ENCODE measurements at places on chromosomes 2 and 18.

DNA sequence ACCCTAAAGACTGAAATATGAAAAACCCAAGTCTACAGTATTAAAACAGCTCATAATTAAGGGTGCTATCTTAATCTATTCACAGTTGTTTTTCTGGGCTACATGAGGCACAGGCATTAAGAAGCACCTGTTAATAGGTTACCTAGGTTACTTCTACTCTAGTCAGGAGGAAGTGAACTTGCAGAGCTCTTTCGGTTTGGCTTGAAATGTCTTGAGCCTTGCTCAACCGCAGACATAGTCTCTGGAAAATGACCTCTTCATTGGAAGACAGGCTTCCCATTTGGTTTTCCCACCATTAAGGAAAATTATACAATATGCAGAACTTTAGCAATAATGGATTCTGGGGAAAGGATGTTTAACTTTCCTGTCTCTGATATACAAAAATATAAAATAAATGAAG is 142.3 kb upstream of the KCNJ3 start:
- no peak for DNase-seq

- DNase-seq, result no peak
These were observed 14.0 kb upstream of the IMP4 start for GRCh38 chr2:130328710-130329109.

DNA sequence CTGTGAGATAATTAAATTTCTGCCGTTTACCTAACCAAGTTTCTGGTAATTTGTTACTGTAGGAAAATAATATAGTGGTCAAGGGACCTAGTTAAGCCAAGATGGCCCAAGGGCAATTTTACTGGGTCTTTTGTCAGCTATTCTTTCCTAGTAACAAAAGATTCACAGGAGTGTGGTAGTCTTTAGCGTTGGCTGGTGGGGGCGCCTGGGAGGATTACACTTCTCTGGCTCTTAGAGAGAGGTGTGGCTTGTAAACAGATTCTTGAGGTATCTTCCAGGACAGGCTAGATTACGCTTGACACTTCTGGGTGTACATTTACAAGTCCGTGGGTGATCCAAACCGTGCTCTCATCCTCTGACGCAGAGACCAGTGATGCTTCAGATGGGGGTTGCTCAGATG is 3.3 kb upstream of the ACOXL start:
- DNase-seq, result no peak

- no peak for DNase-seq
These were observed 136.7 kb downstream of the ACKR3 start for GRCh38 chr2:236706288-236706687.

DNA sequence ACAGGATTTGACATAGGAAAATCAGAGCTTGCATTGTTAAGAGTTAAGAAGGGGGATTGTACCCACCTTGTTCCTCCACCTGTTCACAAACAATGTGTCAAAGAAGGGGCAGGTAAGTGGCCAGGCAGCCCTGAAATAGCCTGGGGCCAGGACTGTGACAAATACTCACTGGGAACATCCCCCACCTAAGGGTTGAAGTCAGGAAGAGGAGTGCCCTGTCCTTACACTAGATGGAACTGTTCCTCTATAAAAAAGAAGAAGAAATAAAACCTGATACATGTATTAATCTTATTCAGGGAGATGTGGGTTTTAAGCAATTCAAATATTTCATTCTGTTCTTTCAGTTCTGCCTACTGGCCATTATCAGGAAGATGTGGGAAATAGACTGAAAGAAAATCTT is 41.9 kb downstream of the TACR1 start:
- no peak for DNase-seq

GRCh38 chr18:61643884-61644647 is 248.7 kb downstream of the RNF152 start:
- no peak for DNase-seq

- DNase-seq, result no peak
These were observed 64.0 kb upstream of the CABLES1 start for GRCh38 chr18:23071285-23071684.

GRCh38 chr2:226661789-226662545 is 137.7 kb downstream of the IRS1 start:
- DNase-seq, result no peak

DNA sequence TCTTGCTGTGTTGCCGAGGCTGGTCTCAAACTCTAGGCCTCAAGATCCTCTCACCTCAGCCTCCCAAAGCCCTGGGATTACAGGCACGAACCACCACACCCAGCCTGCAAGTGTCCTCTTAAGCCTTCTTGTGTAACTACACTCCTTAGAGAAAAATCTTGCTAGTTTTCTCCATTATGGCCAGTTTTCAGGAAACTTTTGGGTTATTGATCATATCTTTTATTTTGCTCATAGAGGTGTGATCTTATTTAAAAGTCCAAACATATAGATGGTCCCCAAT is 2.4 kb downstream of the SOCS6 start:
- no peak for DNase-seq

GRCh38 chr18:79495591-79496071 is 99.9 kb downstream of the NFATC1 start:
- DNase-seq, result no peak

GRCh38 chr2:46977899-46978298 is 62.3 kb upstream of the MCFD2 start:
- DNase-seq, result no peak

DNA sequence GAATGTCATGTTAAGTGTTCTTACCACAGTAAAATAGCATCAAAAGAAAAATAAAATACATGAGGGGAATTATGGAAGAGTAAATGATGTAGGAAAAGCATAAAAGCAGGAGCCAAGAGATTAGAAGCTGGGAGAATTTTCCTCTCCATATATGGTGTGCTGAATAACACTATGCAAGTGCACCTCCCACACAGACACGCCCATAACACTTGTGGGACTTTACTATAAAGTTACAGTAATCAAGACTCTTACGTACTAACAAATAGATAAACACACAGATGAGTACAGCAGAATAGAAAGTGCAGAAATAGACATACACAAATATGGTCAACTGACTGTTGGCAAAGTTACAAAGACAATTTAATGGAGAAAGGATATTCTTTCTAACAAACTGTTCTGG is 16.0 kb upstream of the SPHKAP start:
- DNase-seq, result no peak

DNA sequence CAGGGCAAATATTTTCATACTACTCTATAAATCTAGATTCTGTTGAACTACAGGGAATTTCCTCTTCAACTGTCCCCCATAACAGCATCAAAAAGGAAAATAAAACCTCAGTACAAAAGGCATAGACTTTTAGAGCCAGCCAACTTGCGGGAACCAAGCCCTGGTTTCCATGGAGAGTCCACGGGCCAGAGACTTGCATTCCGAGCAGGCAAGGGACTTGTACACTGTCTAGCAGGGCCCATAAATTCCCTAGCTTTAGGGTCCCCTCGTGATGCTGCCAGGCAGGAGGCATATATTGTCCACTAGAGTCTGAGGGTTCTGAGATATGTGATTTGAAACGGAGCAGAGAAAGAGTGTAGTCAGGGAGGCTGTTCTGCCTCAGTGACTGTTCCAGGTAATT is 153.1 kb upstream of the SLC14A2 start:
- peak; percentile 25 for DNase-seq

DNA sequence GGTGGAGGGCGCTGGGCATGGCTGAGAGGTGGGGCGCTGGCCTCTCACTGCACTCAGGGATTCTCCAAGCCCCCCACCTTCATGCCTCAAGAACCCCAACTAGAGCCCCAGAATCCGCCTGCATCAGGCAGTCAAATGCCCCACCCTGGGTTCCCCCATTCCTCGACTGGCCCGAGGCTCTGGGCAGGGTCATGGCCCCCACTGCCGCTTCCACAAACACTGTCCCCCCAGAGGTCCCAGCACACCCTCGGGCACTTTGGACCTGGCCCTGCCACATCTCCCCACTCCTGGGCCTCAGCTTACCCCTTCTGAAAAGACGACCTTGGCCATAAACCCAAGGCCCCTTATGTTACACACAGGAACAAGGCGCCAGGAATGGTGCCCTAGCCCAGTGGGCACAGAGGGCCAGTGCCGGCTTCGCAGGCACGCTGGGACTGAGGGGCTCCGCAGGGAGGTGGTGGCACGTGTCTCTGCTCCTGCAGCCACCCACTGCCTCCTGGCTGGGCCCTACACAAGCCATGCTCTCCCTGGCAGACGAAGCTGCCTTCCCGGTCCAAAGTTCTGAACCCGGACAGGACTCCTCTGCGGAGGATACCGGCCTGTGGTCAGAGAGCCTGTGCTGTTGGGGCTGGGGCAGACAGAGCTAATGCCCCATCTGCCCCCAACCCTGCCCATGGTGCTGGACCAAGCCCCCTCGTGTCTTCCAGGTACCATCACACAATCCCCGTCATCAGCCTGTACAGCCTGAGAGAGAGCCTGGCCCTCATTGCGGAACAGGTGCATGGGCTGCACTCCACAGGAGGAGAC is 6.8 kb downstream of the AGXT start:
- no peak for DNase-seq

Measured in left renal pelvis (tissue), 4 donors.